ENCODE measurements at places on chromosomes 16 and 17.

DNA sequence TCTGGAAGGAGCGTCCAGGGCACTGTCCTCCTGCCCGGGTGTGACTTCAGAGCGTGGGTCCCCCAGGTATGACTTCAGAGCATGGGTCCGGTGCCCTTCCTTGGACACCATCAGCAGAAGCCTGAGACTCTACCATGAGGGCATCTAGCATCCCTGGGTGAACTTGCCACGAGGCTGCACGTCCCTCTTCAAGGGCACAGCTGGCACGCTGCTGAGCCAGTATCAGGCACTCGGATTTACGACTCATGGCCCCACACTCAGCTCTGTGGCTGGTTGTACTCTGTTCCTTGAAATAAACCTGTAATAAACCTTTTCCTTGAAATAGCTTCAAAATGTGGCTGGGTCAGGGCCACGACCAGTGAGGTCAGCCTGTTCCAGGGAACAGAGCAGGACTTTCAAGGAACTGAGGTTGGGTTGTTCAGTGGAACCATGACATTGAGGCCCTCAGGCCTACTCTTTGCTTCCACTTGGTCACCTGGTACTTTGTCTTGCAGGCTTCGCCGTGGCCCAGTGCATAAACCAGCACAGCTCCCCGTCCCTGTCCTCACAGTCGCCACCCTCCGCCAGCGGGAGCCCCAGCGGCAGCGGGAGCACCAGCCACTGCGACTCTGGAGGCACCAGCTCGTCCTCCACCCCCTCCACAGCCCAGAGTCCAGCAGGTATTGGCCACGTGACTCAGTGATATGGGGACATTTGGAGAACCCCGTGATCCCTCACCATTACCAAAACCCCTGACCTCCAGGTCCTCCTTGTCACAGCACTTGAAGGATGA lies 89.9 kb downstream of the SOCS1 start:
- DNase-seq = no peak

DNA sequence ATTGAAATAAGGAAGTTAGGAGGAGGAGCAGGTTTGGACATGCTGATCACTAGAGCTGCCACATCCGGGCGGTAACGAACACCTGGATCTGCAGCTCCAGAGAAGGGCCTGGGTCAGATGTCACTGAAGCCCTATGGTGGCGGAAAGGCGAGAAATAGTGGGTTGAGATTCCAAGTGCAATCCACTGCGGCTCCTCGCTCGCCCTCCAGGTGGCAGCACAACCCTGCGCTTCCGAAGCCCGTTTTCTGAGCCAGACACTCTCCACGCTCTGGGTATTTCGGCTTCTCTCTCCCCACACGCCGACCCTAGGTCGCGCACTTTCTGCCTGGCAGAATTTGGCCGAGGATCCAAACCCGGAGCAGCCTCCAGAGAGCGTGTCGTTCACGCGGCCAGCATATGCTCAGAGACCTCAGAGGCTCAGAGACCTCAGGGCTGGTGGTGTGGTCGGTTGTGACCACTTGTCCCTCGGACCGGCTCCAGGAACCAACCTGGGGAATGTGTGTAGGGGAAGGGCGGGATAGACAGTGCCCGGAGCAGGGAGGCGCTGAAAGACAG lies 922 bp upstream of the SLC2A4 start:
- DNase-seq = peak; percentile 54

DNA sequence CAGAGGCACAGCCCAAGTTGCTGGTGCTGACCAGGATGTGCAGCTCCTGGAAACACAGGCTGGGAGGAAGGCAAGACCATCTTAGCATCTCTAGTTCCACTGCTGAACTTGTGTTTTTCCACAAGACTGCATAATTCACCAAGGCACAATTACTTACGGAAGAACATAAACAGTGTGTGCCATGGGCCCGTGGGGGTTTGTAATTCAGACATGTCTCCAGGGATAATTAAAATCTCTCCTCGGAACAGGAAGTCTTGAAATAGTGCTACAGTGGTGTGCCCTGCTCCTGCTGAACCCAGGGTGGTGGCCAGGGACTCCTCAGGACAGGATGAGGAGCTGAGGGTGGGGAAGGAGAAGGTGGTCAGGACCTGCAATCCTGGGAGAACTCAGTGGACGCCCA lies 188.2 kb downstream of the CCT6B start:
- no peak for DNase-seq

GRCh38 chr17:83115202-83115651 lies 35.8 kb downstream of the METRNL start:
- DNase-seq = no peak

DNA sequence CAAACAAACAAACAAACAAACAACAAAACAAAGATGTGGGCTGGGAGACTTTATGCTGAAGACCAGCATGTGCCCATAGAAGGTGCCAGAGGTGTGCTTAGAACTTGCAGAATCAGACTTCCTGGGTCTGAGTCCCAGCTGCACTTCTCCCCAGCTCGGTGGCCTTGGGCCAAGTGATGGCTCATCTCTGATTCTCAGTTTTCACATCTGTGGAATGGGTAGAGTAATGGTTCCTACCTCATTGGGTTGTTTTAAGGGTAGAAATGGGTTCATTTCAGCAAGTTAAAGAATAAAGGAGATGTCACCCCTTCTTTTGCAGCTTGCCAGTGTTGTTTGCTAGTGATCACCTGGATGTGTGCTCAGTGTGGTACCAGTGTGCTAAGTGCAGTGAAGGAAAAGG lies 10.7 kb downstream of the NKD1 start:
- no peak for DNase-seq

DNA sequence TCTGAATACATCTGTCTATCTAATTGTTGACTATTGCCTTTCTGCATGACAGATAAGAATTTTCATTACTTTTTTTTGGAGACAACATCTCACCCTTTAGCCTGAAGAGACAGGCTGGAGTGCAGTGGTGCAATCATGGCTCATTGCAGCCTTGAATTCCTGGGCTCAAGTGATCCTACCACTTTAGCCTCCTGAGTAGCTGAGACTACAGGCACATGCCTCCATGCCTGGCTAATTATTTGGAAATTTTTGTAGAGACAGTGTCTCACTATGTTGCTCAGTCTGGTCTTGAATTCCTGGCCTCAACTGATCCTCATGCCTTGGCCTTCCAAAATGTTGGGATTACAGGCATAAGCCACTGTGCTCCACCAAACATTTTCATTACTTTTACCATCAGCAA lies 99.8 kb upstream of the ELAC2 start:
- DNase-seq = no peak
